ENCODE measurements at places on chromosomes 4 and X.

DNA sequence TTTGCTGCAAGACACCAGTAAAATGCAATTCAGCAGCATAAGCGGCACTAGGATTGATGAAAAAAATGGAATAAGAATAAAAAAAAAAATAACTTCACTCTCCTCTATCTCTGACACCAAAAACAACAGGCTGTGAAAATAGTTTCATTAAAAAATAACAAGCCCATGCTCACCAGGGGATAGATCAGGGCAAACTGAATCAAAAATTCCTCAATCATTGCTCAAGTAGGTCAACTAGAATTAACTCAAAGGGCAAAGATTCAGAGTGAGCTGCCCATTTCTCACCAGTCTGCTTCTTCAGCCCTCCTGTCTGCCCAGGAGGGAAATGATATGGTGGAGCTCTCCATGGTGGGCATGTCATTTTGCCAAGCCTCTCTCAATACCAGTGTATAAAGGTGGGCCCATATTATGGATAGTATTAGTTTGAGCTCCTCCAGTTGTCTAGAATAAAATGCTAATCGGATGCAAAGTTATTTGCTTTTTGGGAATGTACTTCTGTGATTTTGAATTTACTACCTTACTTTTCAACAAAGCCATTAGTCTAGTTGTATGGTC is 153.9 kb downstream of the UNC5C start:
- DNase-seq, result no peak

GRCh38 chrX:41090568-41091238 is 5.5 kb downstream of the USP9X start:
- DNase-seq, result no peak

DNA sequence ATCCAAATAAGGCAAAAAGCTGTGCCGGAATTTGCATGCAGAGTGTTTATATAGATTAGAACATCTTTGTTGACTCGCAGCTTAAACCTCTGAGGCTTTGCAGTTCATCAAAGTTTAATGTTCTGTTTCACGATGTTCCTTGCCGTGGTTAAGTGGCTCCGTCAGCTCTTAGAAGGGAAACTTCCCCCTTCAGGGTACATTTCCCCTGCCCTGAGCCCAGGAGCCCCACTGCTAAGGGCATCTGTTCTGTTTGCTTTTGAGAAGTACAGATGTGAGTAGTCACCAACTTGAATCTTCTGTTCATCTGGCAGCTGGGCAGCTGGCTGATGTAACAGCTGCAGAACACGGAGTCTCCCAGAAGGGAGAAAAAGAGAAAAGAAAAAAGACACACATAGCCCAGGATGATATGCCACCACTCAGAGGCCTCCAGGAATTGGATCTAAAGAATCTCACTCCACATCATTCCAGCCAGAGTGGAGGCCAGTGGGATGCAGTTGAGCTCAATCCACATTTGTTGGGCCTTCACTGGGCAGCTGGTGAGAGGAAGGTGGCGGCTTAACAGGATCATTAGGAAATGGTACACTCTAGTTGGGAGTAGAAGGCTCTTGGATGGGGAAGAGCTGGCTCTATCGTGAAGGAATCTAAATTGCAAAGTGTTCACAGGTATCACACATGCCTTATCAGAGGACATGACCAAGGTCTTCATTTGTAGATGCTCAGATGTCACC is 178.7 kb upstream of the RBPJ start:
- DNase-seq, result no peak

GRCh38 chrX:143894938-143895337 is 11.1 kb downstream of the UBE2NL start:
- no peak for DNase-seq

- DNase-seq, result no peak
Observed at GRCh38 chrX:3244955-3245354, 101.5 kb downstream of the MXRA5 start.

- DNase-seq, result no peak
Observed at GRCh38 chr4:82733636-82734035, 65.0 kb downstream of the SCD5 start.

GRCh38 chrX:34279866-34280560 is 147.9 kb upstream of the FAM47A start:
- DNase-seq, result no peak

GRCh38 chr4:3686753-3687152 is 79.4 kb upstream of the ADRA2C start:
- DNase-seq, result no peak

DNA sequence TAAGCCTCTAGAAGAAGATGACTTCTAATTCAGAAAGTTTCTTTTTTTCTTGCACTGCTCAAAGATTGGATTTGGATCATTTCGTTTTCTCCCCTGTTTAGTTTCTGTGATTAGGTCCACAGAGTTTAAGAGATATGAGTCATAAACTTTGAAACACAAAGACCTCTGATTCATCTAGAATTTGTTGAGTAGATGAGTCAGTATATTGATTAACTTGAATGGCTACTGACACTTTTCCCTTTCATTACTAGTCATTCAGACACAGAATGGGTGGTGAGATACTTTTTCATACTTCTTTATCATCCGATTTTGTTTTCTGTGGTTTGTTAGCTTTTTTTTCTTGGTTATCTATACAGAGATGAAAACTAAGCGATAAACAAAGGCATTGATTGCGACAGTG is 34.1 kb upstream of the AFF2 start:
- no peak for DNase-seq

- DNase-seq, result no peak
Observed at GRCh38 chrX:99308302-99308701, 1101.8 kb downstream of the PCDH19 start.

- DNase-seq, result peak; percentile 30
Observed at GRCh38 chr4:85741921-85742591, 267.1 kb downstream of the ARHGAP24 start.

DNA sequence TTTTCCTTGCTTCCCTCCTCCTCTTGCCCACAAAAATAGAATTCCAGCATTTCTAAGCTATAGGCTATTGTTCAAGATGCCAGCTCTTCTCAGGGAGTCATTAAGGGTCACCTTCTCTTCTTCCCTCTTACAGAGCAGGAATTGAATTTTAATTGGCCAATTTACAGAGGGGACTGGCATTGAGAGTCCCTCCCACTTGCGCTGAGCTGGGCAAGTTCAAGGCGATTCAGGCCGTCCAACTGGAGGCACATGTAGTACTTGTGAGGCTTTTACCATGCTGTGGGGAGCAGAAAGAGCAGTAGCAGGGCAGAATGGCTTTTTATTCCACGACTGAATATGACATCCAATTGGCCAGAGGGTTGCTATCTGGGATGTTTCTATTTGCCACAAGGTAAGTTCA is 181.9 kb downstream of the SOWAHB start:
- DNase-seq, result no peak

- no peak for DNase-seq
Observed at GRCh38 chr4:58252656-58253055, 1142.5 kb upstream of the IGFBP7 start.

- no peak for DNase-seq
Observed at GRCh38 chr4:38576767-38577166, 87.2 kb upstream of the KLF3 start.

DNA sequence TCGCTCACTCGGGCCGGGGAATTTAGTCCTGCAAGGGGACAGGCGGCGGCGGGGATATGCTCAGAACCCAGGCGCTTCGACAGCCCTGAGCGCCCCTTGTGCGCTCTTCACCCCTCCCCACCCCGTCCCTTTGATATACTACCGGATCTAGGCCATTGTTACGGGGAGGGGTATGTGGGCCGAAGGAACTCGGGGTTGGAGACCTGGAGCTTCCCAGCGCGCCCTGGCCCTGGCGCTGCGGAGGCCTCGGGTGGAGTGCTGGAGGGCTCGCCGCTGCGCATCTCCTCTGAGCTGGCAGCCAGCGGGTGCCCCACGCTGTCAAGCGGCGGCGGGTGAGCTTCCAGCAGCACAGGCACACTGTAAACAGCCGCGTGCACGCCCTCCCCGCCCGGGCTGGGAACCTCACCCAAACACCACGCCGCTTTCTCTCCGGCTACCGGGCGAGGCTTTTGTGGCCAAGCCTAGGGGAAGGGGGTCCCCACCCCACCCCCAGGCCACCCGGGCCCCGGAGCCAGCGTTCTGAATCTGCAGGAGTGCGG is 54.5 kb upstream of the BCOR start:
- DNase-seq, result no peak

- no peak for DNase-seq
Observed at GRCh38 chr4:86959588-86960500, 25.0 kb downstream of the AFF1 start.

- DNase-seq, result no peak
Observed at GRCh38 chr4:56701644-56702043, 20.5 kb upstream of the HOPX start.

DNA sequence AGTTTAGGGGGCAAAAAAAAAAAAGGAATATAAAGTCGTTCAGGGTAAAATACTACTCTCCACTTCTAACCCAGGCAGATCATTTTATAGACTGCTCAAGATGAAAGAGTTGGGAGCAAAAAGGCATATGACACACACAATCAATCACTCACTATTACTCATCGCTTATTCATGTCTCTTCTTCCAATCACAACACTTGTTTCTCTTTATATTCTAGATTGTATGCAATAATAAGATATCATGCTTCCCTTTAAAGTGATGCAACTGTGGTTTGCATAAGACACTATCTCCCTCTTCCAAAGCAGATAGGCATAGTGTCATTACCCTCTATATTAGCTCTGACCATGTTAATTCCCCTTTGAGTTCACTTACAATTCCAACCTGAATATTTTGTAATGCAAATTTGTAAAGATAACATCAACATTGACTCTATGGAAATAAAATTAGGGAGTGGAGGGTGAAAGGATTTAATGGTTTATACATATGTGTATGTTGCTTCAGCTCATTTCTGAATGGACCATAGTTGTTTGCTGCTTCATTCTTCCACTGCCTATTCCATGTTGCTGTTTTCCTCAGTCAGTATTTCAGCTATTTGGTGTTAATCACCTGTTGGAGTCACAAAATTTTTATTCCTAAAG is 154.9 kb upstream of the EPHA5 start:
- no peak for DNase-seq

GRCh38 chr4:186486172-186486571 is 69.2 kb downstream of the MTNR1A start:
- DNase-seq, result no peak

DNA sequence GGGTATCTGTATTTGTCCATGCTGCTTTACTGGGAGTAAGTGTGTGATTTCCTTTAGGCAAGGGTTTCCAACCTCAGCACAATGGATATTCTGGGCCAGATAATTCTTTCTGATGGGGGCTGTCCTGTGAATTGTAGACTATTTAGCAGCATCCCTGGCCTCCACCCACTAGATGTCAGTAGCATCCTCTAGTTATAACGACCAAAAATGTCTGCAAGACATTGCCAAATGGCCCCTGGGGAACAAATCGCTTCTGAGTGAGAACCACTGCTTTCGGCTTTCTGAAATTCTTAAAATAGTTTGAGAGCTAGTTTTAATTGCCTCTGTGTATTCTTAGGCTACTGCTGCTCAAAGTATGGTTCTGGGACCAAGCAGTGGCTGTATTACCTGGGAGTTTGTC is 81.2 kb upstream of the GPM6B start:
- no peak for DNase-seq

DNA sequence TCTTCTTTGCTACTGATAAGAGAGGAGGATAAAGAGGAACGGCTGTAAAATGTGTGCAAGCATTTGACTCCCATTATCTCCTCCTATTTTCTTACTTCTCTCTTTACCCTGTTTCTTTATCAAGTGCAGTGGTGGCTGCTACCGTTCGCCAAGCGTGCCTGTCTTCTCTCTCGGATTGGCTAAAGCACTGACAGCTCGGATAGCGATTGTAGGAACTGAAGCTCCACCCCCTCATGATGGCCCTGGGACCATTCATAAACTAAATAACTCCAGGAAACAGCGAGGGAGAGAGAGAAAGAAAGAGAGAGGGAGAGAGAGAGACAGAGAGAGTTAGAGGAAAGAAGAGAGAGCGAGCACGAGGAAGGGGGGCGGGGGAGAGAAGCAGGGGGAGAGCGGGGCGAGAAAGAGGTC is 305 bp upstream of the MAB21L2 start:
- DNase-seq, result no peak

DNA sequence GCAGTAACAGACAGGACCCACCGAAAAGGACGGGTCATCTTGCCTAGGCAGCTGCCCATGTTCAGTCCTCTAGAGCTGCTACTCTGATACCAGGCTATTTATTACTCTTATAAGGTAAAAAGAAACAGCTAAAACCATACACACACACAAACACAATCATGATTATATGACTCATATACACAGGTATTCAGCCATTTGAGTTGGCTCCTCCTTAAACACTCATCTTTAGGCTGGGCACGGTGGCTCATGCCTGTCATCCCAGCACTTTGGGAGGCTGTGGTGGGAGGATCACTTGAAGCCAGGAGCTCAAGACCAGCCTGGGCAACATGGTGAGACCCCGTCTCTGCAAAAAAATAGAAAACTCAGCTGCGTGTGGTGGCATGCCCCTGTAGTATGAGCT is 76.6 kb downstream of the F11 start:
- DNase-seq, result no peak

DNA sequence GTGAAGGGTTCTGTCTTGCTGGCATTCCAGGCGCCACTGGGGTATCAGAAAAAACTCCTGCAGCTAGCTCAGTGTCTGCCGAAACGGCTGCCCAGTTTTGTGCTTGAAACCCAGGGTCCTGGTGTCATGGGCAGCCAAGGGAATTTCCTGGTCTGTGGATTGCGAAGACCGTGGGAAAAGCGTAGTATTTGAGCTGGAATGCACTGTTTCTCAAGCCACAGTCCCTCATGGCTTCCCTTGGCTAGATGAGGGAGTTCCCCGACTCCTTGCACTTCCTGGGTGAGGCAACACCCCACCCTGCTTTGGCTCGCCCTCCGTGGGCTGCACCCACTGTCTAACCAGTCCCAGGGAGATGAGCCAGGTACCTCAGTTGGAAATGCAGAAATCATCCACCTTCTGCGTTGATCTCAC is 40.1 kb downstream of the NOP14 start:
- DNase-seq, result no peak

- DNase-seq, result no peak
Observed at GRCh38 chrX:143669395-143669794, 33.5 kb upstream of the SLITRK4 start.

GRCh38 chr4:5770051-5770450 is 59.0 kb downstream of the EVC start:
- DNase-seq, result no peak

GRCh38 chr4:78691971-78692821 is 84.0 kb upstream of the BMP2K start:
- DNase-seq, result no peak

GRCh38 chrX:142977128-142977914 is 48.4 kb upstream of the SPANXN4 start:
- DNase-seq, result no peak

GRCh38 chr4:184846531-184846930 is 20.8 kb upstream of the ACSL1 start:
- no peak for DNase-seq

- DNase-seq, result no peak
Observed at GRCh38 chrX:148417934-148418333, 82.5 kb upstream of the AFF2 start.

- DNase-seq, result no peak
Observed at GRCh38 chr4:81337211-81337610, 122.2 kb upstream of the PRKG2 start.

DNA sequence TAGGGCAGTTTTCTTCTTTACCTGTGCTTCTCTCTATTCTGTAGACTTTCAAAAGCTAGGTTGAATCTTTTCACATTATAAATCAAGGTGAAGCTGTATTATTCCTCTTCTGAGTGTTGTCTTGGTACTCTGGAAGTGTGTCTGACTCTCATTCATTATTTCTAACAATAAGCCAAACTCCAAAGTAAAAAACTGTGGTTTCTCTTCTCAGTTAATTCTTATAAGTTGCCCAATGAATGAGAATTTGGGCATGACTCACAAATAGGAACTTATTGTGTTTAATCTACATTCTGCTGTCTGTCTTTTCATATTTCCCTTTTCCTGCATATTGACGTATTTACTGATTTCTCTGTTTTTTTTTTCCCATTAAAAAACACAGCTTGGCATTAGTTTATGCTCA is 714.5 kb downstream of the CCSER1 start:
- no peak for DNase-seq

- no peak for DNase-seq
Observed at GRCh38 chrX:49761481-49761880, 65.7 kb upstream of the PAGE1 start.
